ENCODE measurements at places on chromosomes 6 and 20.
A peak's percentile ranks its signal among the peaks of the same experiment; 100 is the strongest.

DNA sequence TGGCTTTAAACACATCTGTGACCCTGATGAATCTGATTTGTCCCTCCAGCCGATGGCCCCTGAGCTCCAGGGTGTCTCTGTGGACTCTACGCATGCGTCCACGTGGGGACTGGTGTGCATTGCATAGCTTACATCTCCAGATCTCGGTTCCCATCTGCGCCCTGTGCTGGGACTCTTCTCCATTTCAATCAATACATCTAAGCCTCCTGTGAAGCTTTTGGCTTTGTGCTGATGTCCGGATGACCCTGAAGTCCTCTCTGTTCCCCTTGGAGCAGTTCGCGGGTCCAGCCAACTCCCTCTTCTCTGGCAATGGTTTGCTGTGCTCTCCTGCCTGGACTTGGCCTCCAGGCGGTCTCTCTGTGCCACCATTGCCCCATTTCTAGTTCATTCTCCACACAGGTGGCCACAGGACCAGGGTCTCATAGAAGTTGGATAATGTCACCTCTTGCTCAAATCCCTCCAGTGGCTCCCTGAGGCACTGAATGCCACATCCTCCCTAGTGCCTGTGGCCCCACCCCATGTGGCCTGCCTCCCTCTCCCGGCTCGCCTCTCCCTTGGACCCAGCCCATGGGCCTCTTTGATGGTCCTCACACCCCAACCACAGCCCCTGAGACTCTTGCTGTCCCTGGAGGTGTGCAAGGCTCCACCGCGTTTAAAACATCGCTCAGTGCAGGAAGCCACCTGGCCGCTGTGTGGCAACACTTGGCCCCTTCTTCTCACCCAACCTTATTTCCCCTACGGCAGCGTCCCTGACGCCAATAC, 155.4 kb downstream of the SYCP2 start:
- no peak for DNase-seq

DNA sequence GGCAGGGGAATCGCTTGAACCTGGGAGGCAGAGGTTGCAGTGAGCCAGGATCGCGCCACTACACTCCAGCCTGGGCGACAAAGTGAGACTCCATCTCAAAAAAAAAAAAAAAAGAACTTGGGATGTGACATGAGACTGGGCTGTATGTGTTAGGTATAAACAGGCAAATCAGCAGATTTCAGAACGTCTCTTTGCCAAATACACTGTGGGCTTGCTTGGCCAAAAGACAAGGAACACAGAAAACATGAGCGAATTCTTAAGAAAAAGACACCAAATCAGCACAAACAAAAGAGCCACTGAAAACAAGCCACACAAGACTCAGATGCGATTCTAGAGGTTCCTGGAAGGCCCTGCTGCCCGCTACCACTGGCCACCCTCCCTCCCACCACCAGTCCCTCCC, 12.5 kb downstream of the ETV7 start:
- DNase-seq, result no peak

DNA sequence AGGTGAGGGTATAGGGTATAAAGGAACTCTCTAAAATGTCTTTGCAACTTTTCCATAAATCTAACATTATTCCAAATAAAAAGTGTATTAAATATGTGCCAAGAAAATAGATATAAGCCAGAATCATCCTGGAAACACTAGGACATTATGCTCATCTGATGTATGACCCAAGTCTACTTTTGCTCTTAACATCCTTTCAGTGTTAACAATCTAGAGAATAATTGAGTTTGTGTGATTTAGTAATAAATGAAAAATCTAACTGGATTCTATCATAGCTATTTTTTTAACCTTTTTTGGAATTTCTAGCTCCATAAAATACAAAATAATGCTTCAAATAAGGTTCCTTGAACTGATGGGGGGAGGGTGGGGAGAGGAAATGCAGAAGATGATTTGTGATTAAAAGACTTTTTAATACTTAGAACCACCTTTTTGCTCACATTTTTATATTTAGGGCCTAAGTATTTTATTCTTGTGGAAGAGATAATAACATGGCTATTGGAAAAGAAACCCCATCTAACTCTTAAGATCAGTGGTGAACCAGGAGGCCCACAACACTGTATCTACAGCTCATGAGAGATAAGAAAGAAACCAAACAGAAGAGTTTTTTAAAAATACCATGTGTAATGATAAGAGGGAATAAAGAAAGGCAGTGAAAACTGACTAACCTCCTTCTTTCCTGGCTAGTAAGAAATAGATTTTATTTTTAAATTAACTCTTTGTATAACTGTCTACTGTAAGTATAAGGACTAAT, 68.5 kb downstream of the PDSS2 start:
- DNase-seq, result no peak

DNA sequence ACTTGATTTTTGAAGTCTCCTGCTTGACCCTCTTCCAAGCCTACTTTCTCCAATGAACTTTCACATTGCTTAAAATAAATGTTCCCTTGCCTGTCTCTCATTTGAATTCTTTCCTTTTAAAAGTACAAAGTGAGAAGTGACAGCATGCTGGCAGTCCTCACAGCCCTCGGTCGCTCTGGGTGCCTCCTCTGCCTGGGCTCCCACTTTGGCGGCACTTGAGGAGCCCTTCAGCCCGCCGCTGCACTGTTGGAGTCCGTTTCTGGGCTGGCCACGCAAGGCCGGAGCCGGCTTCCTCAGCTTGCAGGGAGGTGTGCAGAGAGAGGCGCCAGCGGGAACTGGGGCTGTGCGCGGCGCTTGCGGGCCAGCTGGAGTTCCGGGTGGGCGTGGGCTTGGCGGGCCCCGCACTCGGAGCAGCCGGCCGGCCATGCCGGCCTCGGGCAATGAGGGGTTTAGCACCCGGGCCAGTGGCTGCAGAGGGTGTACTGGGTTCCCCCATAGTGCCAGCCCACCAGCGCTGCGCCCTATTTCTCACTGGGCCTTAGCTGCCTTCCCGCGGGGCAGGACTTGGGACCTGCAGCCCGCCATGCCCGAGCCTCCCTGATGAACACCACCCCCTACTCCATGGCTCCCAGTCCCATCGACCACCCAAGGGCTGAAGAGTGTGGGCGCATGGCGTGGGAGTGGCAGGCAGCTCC, 31.9 kb downstream of the SERPINB6 start:
- no peak for DNase-seq

DNA sequence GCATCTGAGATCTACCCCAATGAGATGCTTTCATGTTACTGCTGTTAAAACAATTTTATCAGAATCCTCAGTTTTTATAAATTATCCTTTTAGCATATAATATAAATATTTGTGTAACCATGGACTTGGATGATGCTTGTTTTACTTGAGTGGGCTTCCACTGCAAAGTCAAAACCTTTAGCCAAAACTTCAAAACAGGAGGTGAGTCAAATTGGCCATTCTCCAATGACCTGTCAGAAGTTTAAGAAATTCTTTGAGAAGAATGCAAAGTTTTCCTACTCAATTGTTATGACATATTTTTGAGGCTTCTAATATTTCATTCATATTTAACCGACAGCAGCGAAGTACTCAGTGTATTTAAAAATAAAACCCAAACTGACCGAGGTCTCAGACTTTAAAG, 507.9 kb downstream of the EYS start:
- no peak for DNase-seq

DNA sequence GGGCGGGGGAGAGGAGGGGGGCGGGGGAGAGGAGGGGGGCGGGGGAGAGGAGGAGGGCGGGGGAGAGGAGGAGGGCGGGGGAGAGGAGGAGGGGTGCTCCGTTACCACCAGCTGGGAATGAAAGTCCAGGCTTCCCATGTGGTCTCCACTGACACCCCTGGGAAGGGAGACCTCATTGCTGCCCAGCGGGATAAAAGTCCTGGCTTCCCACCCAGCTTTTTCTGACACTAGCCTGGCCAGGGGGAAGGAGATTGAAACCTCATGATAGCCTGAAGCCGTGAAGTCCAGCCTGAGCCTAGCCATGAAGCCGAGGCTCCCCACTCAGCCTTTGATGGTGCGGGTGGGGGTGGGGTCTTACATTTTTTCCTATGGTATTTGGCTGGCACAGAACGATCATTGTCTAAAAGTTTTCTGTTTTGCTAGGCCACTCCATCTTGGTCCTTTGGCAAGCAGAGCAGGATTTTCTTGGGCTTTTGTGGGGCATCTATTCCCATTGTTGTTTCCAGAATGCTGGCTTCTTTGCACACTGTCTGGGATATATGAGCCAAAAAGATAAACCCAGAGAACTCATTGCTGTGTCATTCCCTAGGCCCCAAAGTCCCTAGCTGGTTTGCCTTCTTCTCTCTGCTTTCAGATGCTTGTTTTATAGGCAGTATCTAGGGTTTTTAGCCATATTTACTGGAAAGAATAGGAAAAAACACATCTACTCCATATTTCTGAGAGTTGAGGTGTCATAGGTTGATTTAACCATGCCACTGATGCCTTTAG, 67.9 kb upstream of the RNF24 start:
- no peak for DNase-seq

DNA sequence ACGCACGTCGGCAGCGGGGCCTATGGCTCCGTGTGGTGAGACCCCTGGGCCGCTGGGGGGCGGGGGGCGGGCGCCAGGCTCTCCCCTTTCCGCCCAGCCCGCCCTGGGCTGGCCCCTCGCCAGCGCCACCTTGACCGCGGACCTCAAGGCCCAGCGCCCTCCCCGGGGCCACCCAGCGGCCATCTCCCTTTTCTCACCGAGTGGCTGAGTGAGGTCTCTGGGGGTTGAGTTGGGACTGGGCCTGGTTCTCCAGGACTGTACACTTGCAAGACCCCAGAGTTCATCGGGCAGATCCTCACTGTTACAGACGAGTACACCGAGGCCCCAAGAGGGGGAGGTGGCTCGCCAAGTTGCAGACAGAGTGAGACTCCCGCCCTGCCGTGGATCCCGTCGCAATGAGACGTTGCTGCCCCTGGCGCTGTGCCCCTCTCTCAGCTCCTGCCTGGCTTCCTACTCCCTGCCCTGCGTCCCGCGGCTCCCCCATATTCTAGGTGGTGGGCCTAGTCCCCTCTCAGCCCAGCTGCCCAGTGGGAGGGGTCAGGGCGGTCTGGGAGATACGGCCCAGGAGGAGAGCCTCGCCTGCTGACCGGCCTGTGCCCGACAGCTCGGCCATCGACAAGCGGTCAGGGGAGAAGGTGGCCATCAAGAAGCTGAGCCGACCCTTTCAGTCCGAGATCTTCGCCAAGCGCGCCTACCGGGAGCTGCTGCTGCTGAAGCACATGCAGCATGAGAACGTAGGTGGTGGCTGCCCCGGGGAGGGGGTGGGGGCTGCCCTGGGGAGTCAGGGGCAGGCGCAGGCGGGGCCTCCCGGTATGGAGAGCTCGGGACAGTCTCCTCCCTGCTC, 576 bp downstream of the MAPK13 start:
- peak; percentile 75 for DNase-seq

- DNase-seq, result peak; percentile 65
Measured at GRCh38 chr6:82095091-82095490, 152.5 kb downstream of the IBTK start.

GRCh38 chr6:144131248-144131709, 19.0 kb upstream of the STX11 start:
- peak; percentile 46 for DNase-seq

DNA sequence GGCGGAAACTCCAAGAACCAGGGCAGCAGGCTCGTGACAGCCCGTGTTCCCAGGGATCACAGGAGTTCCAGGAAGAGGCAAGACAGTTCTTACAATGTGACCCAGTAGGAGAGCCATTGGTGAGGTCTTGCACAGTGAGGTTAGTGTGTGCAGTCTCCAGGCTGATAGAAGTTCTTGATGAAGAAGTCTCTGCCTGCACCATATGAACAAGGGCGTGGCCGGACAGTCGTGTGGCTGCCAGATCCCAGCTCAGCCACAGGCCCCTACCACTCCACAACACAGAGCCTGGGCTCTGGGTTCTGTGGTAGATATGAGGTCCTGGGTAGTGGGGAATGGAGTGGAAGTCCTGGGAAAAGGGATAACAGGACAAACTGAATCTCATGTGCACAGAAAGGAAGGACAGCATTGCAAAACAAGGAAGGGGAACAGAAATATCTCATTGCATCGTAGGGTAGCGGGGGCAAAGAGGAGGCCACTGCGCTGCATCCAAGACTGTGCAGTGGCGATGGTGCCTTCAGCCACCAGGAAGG, 65.2 kb downstream of the STX11 start:
- no peak for DNase-seq

GRCh38 chr20:32820698-32821377, 1.1 kb downstream of the MAPRE1 start:
- no peak for DNase-seq

- no peak for DNase-seq
Measured at GRCh38 chr20:57394121-57395082, 3.2 kb downstream of the RBM38 start.

GRCh38 chr6:98716341-98716740, 118.0 kb upstream of the POU3F2 start:
- no peak for DNase-seq

- DNase-seq, result no peak
Measured at GRCh38 chr6:48061265-48061990, 49.6 kb downstream of the PTCHD4 start.

DNA sequence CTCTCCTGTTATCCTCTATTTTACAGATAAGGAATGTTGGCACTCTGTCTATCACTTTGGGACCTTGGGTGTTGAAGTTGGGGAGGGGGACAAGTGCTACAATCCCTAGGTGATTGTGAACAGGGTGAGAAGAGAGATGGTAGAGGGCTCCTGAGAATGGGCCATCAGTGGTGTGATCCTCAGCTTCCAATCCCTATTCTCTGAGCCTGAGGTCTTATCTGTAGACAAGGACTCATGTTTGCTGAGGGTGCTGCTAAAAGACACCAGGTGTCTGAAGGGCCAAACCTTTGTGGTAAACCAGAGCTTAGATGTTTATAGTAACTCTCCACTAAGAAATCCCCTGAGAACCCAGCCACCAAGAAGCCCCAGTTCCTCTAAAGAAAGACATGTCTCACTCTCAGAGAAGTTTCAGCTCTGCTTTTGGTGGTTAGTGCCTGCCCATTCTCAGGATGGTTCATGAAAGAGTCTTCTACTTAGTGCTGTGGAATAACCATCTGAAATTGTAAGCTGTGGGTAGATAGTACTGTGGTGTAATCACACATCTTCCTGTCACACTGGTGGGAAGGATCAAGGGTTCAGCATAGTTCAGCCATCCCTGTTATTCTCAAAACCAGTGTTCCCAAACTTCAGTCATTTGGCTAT, 58.2 kb upstream of the IL20RA start:
- peak; percentile 29 for DNase-seq

DNA sequence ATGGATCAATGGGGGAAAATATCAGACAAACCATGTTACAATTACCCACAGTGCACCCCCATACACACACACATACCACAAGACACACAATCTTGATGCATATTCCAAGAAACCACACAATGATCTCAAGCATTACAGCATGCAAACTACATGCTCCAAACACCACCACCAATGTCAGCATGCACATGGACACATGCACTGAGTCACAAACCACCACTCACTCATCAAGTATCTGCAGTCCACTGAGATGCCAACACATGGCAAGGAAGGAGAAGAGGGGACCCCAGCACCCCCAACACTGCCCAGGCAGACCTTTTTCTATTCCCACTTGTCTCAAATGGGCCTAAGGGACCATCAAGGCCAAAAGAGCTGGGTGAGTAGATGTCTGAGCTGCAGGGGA, 91.6 kb downstream of the PREX1 start:
- no peak for DNase-seq

DNA sequence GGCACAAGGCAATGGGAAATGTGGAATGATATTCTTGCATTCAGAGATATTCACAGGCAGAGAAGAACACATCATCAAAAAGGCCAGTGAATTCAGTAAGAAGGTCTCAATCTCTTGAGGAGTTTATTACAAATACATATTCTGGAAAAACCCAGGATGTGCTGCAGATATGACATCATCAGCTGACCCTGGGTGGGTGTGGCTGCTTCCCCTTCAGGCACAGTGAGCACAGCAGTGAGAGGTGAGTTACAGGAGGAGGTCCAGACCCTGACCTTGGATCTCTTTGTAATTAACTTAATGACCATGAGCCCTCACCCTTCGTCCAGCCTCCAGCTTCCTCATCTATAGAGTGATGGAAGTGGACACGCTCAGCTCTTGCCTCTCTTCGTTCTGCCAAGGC, 147.5 kb upstream of the SYNDIG1 start:
- peak; percentile 26 for DNase-seq

Measured in suppressor macrophage (primary cell).